GM12864 (cell line): ENCODE measurements at places on chromosomes 3 and 15.

- no peak for DNase-seq
These were observed 24.4 kb downstream of the TMEM45A start for GRCh38 chr3:100516838-100517237.

DNA sequence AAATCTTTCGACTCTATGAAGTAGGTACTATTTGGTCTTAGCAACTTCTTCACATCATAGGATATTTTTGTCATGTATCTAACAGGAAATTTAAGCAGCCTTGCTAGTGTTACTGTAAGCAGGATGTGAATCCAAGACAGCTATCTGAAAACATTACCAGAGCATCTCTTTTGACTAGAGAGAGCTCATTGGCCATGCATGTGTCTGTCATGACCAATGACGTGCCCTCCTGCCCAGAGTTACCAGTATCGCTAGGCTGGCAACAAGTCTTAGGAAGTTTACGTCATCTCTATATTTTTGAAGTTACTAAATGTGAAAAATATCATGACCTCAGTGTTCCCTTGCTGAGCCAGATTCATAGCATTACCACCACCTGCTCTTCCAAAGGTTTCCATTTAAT is 130.9 kb upstream of the TP63 start:
- no peak for DNase-seq

- DNase-seq = no peak
These were observed 70.3 kb upstream of the PRICKLE2 start for GRCh38 chr3:64295594-64295993.

DNA sequence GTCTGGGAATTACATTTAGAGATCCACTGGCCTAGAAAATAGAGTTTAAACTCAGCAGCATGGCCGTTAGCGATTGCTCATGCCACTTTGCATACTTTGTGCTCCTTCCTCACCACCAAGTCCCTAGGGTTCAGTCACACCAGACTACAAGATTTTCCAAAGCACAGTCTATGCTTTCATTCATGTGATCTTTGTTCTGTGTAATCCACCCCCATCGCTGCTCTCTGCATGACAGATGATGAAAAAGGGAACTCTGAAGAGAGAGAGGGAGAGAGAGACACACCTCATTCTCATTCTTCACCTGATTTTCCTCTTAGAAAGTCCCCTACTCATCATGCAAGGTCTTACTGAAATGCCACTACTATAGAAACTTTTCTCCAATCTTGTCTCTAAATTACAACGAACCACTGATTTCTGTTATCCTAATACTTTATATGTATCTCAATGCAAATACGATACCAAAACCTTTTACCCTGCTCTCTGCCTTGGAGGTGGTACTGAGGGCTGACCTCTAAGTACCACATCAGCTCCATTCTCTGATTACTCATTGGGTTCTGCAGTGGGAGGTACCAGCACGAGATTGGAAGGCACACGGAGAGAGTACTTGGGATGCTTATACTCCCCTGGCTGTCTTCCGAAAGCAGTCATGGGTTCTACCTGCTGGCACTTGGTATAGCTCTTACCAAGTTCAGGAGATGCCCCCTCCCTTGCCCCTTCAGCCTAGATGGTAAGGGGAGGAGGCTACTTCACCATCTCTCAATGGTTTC is 1.1 kb upstream of the PARP15 start:
- DNase-seq = peak; percentile 92

GRCh38 chr15:77507143-77507897 is 86.6 kb downstream of the HMG20A start:
- no peak for DNase-seq

GRCh38 chr15:96350934-96351724 is 20.6 kb downstream of the NR2F2 start:
- no peak for DNase-seq

DNA sequence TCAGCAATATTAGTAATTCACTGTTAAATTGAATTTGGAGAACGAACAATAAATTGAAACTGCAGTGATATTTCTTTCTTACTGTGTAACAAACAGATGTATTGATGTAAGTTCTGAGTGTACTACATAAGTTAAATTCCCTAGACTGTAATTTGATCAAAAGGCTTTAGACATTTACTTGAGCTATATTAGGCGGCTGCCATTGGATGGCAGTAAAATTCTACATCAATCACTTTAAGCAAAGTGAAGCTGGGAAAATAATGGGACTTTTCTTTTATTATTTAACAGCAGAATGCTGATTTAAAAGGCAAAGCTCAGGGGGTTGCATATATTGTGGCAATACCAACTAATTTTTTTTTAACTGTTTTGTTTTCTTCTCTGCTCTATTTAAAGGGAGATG is 212.6 kb upstream of the PLSCR5 start:
- no peak for DNase-seq

DNA sequence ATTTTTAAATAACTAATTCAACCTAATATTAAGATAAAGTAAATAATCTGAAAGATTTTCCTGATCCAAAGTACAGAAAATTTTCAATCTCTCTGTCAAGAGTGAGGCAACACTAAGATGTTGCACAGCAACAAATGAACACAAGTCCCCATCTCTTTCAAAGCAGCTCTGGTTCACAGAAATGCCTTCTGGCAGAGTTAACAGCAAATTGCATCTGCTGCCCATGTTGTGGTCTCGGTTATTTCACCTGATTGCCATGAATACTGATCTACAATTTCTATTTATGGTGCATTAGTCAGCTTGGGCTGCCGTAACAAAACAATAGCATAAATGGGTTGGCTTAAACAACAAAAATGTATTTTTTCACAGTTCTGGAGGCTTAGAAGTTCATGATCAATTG is 167.3 kb downstream of the BCHE start:
- DNase-seq = no peak

GRCh38 chr3:70360979-70361760 is 48.7 kb upstream of the MDFIC2 start:
- DNase-seq = peak; percentile 24

DNA sequence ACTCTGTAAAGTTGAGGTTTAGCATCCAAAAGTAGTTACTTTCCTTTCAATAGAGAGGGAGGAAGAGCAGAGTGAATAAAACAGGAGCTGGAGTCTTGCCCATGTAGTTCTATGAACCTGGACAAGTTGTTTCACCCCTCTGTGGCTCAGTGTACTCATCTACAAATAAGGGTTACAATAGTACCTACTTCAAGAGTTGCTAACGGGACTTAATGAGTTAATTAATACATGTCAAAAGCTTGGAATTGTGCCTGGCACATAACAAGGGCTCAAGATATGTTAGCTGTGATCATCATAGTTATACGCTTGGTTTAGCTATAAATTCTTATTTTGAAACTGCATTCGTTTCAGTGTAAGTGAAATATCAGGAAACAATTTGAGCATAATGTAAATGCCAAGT is 388.5 kb upstream of the THBS1 start:
- no peak for DNase-seq

DNA sequence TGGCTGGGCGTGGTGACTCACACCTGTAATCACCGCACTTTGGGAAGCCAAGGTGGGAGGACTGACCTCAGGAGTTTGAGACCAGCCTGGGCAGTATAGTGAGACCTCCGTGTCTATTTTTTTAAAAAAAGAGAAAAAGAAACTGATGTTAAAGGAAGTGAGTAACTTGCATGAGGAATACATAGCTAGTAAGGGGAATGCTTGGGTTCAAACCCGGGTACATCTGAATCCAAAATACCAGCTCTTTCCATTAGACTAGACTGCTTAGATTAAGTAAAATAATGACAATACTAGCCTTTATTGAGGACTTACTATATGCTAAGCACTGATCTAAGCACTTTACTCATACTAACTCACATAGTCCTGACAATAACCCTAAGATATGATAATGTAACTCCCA is 22.4 kb downstream of the TM4SF4 start:
- no peak for DNase-seq

DNA sequence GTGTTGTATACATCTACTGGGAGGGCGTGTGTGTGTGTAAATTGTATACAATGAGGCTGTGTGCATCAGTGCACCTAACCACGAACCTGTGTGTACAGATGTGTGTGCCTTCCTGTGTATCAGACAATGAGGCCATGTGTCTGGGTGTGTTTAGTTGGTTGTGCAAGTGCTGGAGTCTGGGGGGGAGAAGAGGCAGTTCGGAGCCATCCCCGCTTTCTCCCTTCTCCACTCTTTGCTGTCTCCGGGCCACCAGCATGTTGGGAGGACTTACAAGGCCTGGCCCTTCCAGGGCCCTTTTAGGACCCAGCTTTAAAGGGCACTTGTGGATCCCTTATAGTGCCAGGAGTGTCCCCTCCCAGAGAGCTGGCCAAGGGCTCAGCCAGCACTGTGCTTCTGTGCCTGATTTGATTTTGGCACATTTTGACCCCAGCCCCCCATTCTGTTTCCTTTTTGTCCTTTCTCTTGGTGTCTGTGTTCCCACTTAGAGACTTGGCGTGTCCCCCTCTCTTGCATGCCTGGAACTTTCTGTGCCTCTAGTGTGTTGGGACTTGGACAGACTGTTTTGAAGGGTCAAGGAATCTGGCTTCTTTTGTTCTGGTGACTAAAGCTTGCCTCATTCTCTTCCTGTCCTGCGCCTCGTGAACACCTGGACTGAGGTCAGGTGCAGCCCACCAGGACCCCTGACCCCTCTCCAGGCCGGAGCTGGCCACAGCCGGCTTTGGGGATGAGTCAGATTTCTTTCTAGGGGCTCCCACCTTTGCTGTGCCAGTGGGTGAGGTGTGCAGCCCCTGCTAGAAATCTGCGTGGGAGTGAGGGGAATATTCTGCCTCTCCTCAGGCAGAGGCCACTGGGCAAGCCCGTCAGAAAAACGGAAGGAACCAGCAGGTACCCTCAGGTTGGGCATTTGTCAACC is 1.5 kb downstream of the CTDSPL start:
- DNase-seq = no peak

DNA sequence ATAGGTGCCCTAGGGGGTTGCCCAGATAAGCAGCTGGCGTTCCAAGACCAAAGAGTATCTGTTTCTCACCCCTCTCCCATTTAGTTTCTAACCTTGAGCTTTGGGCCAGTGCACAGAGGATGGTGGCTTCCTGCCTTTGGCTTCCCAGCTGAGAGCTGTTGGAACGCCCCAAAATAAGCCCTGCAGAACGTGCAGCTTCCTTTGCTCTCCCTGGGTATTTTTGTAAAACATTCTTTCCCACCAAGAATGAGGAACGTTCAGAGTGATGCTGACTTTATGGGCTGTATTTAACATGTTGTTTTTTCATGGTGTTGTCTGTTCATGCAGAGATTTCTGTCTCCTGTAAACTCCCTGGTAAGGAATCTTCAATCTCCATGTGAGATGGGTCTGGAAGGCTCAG is 63.8 kb downstream of the LPP start:
- no peak for DNase-seq

GRCh38 chr15:31442699-31443111 is 116.1 kb downstream of the KLF13 start:
- DNase-seq = no peak

DNA sequence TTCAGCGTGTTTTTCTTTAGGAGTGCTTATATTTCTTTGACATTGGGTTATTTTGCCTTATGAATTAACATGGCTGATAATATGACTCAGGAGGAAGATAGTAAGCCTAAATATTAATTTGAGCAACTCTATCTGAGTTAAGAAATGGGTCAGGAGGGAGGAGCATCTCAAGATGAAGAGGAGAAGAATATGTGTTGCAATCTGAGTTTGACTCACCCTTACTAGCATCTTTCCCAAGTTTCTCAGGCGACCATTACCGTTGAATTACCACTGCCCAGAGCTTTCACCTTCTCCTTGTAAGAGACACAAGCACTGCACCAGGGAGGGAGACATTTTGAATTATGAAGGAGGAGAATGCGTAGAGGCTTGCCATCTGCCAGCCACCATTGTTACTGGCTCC is 138.3 kb upstream of the MYRIP start:
- no peak for DNase-seq

- DNase-seq = no peak
These were observed 10.6 kb downstream of the FBN1 start for GRCh38 chr15:48634893-48635292.

GRCh38 chr3:37498126-37499039 is 324.0 kb upstream of the LRRFIP2 start:
- no peak for DNase-seq

GRCh38 chr3:64930891-64931290 is 243.1 kb upstream of the ADAMTS9 start:
- DNase-seq = no peak

DNA sequence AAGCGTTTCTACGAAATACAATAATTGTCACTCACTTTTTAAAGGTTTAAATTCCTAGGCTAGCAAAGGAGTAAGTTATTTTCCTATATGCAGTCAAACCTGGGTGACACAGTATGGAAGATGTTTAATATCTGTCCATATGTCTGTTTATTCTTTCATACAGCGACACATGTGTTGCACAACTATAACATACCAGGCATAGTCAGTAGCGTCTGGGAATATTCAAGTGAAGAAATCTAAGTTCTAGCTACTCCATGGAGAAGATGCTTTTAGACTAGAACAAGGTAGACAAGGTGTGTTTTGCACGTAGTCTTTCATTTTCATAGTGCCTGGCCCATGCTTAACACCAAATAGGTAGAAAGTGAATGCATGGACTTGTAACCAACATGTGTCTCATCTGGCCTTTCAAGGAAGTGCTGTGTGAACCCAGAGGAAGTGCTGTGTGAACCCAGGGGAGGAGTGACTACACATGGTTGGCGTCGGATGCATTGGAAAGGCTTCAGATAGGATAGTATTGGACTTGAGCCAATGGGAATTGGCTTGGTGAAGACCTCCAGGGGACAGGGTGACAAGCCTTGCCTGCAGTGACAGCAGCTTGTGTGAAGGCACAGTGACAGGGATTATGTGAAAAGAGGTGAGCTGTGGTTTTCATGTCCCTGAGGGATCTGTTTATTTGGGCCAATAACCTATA is 267.0 kb downstream of the PTPRG start:
- DNase-seq = no peak

DNA sequence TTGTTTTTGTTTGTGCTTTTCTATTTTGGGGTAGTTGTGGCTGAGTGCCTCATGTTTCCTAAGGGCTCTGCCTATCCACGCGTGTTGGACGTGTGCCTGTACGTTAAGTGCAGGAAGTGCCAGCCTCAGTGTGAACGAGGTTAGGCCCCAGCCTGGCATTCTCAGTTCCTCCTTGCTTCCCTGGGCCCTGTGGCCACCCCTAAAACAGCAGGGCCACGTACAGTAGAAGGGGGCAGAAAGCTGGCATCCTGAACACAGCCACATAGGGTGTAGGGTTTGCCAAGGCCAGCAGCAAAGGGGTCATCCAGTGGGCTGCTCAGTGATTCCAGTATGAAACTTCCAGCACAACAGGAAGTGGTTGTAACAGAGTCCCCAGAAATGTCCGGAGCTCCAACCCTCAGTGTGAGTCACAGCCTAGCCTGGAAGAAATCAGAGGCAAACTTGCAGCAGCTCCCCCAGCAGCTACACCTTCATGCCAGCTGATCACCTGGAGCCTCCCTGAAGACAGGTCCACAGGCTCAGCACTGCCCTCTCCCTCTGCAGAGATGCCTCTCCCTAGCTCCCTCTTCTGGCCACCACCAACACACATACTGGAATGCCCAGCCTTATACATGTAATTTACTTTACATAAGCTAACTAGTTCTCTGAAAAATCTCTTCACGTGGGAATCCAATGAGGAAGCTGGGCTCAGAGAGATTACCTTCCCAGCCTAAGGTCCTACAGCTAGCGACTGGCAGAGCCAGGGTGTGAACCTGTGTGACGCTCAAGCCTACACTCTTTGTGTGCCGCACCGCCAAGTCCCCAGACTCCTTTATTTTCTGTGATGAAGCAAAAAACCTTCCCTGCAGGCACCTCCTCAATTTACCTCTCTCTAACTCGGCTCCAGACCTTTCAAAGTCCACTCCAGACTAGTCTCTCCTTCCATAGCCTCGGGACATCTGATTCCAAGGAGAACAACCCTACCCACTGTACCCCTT is 26.6 kb downstream of the ILDR1 start:
- no peak for DNase-seq
